ENCODE measurements at places on chromosomes 16 and 17. TPM values are rescaled to one million over a fixed set of nuclear protein-coding genes. Genes with fewer than 3 reads are reported as not detected.

The FSCN2 gene
- not detected for total RNA-seq

GRCh38 chr16:84595052-84595481 lies 22.8 kb downstream of the COTL1 start:
- no peak for DNase-seq

DNA sequence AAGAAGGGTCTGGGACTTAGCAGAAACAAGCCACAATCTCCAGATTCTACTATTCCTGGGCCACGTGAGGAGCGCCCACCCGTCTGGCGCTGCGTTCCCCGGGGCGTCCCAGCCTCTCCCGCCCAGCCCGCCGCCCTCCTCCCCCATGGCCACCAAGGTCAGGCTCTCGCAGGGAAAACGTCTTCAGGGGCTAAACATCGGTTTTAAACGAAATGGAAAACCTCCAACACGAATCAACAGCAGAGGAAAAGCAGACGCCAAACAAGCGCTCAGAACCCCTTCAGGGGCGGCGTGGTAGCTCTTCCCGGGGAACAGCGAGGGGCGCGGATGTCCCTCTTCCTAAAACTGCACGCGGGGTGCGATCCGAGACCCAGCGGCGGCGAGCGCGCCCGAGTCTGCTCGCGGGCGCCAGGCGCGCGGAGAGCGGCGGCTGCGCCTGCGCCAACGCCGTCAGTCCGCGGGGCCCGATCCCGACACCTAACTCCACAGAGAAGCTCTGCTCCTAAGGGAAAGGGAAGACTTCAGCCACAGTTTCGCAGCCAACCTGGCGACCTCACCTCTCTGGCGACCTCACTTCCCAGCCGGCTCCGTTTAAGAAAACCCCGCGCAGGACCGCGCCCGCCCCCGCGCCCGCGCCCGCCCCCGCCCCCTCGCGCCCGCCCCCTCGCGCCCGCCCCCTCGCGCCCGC lies 505 bp upstream of the COG1 start:
- peak; percentile 78 for DNase-seq

- DNase-seq = no peak
These were observed 50.1 kb downstream of the KLHDC4 start for GRCh38 chr16:87715658-87716057.

DNA sequence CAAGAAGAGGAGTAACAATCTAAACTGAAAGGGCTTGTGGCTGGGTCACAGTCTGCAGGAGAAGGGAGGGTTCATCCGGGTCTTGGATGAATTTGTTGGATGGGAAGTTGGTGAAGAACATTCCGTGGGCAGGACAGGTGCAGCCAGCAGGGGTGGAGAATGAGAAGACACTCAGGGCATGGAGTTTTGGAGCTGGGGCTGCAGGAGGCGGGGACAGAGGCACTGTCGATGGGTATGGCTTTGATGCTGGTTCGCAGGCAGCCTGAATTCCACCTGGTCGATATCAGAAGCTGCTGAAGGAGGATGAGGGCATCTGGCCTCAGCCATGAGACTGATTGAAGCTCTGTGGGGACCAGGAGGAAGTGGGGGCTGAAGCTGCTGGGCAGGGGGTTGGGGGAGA lies 36.1 kb upstream of the CBFA2T3 start:
- no peak for DNase-seq

- no peak for DNase-seq
These were observed 147.7 kb downstream of the BCAS3 start for GRCh38 chr17:60825351-60825750.

DNA sequence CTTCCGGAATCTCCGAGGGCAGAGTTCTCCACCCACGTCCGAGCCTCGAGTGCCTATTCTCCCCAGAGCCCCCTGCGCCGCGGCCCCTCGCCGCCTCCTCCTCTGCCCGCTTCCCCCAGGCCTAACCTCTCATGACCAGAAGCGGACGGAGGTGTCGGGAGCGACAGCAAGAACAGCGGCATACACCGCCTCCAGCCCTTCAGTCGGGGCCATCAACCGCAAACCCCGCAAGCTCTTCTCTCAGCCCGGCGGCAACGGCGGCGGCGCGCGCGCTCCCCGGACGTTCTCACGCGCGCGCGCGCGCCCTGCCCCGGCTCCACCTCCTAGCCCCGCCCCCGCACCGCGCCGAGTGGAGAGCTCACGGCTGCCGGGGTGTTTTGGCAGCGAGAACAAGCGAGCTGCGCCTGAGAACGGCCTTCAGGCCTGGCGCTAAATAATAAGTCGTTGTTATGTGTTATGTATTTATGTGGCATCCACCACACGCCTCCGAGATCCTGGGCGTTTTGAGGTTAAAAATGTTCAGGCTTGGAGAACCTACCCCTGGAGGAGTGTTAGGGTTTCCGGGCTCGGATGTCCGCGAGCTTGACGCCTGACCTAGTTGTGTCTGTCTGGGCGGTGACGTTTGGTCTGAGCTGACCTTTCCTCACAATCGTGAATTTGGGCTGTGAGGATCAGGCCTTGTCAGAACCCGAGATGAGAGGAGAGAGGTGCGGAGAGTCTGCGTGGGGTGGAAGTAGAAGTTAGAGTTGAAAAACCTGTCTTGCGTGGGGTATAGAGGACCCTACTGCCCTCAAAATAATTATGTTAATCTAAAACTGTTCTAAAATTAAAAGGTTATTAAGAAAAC lies at the start of gene RNFT1:
RNFT1 (minus strand) TSS at position 259 of the 847 bp plus-strand sequence; CDS start at position 182, 77 bp downstream.
- DNase-seq = peak; percentile 76

The GNG13 gene
- total RNA-seq = not detected

- DNase-seq = no peak
These were observed 243 bp downstream of the RND2 start for GRCh38 chr17:43025290-43025657.

GRCh38 chr17:2704031-2704889 lies 7.3 kb downstream of the CLUH start:
- no peak for DNase-seq

DNA sequence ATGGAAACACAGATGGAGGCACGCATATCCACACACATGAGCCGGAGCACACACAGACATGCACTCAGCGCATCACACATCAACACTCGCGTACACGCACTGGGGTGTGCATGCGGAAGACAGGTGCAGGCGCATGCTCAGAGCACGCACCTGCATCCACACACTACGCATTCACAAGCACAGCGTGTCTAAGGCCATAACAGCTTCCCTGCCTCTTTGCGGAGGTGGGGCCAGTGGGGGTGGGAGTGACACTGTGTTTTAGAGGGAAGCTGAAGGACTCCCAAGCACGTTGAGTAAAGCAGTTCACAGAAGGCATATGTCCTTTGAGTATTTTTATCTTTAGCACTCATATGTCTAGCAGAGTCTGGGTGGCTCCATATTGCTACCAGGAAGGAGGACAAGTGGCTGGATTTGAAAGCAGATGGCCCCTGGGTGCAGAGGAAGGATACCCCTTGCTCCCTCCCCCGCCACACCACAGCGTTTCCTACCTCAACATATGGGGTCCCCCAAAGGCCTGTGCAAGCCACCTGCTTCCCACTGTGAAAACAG lies 68.6 kb upstream of the TOB1 start:
- DNase-seq = no peak

Measured in M059J (cell line).